GM03348 (cell line): ENCODE measurements at places on chromosomes 1 and 21.
A peak's percentile ranks its signal among the peaks of the same experiment; 100 is the strongest.

DNA sequence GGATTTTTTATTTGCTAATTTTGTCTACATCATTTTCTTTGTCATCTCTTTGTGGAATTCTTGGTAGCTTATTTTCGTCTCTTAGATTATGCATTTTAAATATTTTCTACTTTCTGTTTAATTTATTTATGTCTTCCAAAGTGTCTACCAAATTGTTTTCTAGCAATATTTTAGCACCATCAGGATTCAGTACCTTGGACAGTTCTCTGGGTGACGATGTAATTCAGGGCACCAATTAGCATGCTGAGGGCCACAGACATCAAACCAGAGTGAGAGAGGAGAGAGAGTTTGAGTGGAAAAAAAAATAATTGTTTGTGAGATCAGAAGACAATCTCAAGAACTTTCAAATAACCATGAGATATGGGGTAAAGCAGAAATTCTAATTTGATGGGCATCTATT is 169.8 kb upstream of the CXADR start:
- peak; percentile 9 for DNase-seq

DNA sequence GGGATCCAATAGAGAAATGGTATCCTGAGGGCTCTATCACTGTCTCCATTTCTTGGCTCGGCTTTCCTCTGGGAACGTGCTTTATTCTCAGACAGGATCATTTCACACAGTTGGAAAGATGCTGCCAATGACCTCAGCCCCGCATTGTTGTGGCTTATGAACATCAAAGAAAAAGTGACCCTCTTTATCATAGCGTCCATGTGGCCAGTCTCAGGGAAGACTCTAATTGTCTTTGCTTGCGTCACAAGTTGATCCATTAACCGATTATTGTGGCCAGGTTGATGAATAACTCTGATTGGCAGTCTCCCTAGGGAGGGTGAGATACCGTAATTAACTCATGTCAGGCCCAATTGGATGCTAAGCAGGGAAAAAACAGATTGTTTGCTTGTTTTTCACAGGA is 10.4 kb upstream of the TMEM9 start:
- DNase-seq, result no peak

DNA sequence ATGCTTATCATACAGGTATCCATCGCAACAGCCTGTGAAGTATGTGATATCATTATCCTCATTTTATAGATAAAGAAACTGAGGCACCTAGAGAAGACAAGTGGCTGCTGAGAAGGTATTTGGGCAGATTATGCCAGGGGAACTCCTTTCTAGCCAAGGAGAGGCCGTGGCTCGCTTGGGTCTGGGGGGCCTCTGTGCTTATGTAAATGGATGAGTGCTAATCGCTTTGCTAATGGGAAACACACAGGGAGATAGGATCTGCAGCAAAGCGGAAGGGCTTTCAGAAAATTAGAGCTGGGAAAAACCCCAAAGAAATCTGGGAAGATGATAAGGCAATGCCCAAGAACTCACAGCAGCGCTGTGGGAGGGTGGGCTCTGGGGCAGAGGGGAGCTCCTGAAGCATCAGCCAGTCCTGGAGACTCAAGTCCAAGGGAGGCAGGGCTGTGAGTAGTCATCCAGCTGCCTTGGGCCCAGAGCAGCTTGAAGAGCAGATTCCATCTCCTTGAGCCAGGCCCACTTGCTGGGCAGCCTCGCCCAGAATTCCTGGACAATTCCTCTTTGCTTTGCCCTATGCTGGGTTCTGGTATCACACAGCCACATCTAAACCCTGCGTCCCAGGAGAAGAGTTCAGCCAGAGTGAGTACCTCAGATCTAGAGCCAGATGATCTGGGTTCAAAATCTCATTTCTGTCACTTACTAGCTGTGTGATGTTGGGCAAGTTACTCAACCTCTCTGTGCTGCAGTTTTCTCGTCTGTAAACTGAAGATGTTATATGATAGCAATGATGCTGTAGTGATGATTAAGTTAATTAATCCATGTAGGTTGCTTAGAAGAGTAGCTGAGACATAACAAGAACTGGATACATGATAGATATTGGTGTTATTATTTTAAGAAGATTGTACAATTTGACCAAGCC is 36.7 kb downstream of the FOXD2 start:
- DNase-seq, result no peak

DNA sequence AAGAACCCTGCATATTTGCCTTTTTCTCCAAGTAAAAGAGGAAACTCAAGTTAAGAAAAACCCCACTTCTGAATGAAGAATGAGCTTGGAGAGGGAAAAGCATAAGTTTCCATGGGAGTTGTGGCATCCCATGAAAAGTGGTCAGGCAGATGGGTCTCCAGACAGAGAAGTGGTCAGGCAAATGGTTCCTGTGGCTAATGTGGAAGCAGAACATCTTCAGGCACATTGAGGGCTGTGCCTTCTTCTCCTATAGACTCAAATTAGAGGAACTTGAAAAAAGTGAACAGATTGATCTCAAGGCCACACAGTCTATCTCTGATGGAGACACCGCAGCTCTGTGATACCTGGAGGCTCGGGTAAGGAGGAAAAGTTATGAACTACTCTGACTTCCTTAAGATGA is 55.7 kb upstream of the KIRREL1 start:
- DNase-seq, result no peak

DNA sequence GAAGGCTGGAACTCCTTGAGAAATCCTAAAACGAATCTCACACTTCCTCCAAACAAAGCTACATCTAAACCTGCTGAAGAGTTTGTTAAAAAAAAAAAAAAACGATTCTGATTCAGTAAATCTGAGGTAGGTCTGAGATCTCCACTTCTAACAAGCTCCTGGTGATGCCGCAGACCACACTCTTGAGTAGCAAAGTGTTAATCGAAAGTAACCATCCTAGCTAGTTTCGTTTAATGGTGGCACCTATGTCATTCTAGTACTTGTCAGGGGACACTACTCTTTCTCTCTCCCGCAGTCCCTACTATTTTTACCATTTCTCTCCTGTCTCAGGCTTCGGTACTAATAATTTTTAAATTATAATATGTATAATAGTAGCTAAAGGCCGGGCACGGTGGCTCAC is 2.1 kb downstream of the CLCC1 start:
- no peak for DNase-seq

- DNase-seq, result no peak
Observed at GRCh38 chr1:36692465-36693160, 209.9 kb upstream of the CSF3R start.

- peak; percentile 50 for DNase-seq
Observed at GRCh38 chr1:172135978-172136610, 284.4 kb upstream of the C1orf105 start.

- DNase-seq, result no peak
Observed at GRCh38 chr1:240956424-240956823, 344.5 kb upstream of the GREM2 start.

DNA sequence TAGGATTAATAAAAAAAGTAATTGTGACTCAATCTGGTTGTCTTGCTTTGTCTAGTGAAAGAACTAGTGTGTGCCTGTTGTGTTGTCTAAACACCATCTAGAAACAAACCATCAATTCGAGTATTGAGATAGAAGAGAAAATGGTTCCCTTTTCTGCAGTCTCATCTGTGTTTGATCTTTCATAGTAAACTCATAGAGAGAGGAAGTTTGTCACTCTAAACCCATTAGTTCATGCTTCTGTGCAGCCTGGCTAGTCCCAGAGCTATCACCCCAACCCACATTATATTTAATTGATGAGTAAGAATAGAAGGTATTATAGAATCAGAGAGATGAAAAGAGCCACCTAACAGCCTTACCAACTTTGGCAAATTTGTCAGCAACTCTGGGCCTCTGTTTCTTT is 99.5 kb downstream of the TGFB2 start:
- no peak for DNase-seq

DNA sequence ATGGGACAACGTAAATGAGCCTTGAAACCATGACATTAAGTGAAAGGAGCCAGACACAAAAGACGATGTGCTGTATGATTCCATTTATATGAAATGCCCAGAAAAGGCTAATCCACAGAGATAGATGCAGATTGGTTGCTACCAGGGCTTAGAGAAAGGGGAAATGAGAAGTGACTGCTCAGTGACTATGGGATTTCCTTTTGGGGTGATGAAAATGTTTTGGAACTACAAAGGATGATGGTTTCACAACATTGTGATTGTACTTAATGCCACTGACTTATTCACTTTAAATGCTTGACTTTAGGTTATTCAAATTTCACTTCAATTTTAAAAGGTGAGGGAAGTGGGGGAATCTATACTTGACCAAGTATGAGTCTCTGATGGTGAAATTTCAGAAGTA is 414.3 kb downstream of the SETD4 start:
- DNase-seq, result no peak

DNA sequence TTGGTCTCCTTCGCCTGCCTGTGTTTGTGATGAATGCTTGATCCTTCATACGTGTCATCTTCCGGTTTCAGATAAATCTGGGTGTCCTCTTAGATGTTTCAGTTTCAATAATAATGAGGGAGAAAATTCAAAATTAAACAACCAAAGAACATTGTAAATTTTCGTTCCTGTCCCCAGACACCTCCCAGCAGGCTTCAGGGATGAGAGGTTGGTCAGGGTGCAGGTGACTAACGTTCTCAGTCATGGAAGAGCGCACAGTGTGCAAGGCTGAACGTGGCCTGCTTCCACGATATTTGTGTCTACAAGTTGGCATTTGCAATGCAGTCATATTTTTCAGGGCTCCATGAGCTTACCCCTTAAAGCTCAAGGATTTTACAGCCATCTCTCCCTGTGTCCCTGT is 147.1 kb upstream of the ARHGEF16 start:
- no peak for DNase-seq

DNA sequence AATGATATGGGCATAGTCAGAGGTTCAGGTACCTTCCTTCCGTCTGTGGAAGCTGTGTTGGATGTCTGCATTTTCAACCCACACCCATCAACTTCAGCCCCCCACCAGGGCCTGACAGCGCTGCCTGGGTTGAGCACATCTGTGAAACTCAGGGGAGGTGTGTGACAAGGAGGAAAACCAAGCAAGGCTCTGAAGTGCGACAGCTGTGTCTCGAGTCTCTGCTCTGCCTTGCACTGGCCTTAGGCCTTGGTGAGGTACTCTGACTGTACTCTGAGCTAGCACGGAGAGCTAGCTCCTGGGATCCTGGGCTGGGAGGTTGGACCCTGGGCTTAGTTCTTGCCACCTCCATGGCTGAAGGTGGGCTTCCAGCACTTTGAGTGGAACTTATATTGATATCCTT is 9.1 kb downstream of the VANGL2 start:
- DNase-seq, result no peak

DNA sequence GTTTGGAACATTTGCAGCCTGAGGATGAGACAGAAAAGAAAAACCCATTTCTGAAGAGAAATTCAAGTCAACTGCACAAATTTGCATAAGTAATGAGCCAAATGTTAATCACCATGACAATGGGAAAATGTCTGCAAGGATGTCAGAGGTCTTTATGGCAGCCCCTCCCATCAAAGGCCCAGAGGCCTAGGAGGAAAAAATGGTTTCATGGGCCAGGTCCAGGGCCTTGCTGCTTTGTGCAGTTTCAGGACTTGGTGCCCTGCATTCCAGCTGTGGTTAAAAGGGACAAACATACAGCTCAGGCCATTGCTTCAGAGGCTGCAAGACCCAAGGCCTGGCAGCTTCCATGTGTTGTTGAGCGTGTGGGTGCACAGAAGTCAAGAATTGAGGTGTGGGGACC is 13.4 kb downstream of the RBM11 start:
- DNase-seq, result no peak

- DNase-seq, result no peak
Observed at GRCh38 chr1:26409191-26409807, 1.3 kb upstream of the LIN28A start.

DNA sequence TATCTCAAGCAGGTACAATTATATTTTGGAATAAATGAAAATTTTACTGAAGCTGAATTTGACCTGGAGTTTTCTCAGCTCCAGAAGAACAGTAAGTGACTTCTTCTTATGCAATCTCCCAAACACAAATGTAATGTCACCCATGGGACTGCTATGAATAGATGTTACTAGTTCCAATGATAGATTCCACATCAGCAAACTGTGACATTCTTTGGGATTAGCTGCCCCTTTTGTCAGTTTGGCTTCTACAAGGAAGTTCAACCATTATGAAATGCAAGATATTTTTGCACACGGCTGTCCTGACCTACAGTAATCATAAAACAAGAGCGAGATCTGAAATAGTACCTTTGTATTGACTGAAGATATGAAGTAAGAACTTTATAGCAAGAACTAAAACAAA is 27.8 kb upstream of the TSNAX start:
- no peak for DNase-seq

DNA sequence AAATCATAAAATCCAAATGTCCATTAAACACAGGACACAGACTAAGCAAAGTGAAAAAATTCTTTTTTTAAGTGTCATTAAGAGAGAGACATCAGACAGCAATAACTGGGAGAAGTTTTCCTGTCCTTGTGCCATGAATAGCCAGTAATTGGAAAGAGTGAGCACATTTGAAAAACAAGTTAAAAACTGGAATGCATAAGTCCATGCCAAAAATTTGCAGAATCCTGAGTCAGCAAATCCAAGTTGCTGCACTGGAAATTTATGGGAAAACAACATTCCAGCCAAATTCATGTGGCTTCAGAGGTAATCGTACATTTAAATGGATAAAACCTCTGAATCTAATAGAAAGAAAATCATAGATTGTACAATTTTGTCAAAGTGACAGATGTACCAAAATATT is 291.4 kb downstream of the LRRC40 start:
- peak; percentile 55 for DNase-seq

DNA sequence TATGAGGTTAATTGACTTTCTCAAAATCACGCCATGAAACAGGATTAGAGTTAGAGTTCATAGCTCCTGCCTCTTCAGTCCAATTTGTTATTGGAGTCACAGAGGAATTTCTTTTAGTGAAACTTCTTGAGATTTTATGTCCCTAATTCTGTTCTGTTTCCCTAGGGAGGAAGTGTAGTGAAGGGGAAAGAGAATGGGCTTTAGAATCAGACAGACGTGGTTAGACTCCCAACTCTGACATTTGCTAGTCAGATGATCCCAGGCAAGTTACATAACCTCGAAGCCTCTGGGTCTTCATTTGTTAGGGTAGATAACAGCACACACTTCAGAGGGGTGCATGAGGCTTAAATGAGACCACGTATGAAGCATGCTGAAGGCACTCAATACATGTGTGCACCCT is 83.9 kb downstream of the ASTN1 start:
- DNase-seq, result no peak

DNA sequence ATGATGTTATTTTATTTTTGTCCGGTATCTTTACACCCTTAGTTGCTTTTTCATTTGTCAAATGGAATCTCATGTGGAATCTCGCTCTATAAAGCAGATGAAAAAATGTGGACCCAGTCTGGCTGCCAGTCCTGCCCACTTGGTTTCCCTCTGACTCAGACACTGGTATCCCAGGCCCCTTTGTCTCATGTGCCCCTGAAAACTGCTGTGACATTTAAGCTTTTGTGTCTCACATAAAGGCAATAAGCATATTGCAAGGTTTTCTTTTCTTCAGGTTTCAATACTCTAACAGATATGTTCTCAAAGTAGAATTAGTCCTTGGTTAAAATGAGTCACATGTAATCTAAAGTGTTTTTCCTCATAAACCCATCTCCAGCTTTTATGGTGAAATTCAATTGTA is 183.3 kb downstream of the ST6GALNAC3 start:
- no peak for DNase-seq
